ENCODE measurements at places on chromosomes 16 and 17.

DNA sequence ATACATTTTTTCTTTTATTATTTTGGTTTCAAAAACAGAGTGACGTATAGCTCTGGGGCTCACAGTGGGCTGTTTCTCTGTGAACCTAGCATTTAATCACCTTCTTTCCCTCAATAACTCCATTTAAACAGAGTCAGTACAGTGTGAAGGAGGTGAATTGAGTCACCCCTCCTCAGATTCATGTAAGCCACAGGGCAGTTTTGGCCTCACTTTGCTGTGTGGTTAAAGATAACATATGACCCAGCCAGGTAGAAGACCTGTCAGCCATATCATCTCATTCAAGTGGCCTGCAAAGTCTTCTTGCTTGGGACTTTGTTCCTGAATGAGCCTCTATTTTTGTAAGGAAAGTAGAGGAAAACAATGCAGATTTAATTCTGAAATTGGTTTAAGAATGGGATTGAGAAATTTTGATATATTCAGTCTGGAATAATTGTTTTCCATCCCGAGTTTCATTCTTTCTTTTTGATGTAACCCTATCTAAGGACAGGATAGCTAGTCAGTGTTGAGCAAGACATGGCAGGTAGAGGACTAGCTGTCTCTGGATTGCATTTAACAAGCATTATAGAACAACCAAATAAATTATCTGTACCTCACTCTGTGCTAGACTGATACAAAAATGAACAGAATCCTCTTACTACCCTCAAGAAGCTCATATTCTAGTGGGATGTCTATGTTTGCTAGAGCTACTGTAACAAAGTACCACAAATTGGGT is 13.1 kb downstream of the MAP2K6 start:
- H3K4me3 ChIP-seq, result no peak overlapping the region
- no peak overlapping the region for H3K27ac ChIP-seq
- H3K27me3 ChIP-seq, result no peaks in the 10 kb centered on the region
- H3K4me1 ChIP-seq, result peaks cover 19% of the 10 kb centered on the region

DNA sequence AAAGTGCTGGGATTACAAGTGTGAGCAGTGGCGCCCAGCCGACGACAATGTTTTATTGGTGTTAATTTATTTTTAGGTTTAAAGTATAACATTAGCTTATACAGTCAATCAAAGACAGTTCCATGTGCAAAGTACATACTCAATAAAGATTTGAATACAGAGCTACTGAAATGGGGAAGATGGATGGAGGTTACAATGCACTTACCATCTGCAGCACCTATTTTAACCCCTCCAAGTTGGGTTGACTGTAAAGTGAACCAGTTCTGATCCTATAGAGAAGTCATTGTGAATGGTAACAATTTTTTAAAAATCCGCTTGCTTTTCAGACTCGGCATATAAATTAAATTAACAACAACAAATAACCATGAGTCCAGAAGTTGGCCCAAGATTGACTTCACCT is 679 bp upstream of the PSKH1 start:
- H3K36me3 ChIP-seq, result no peaks in the 10 kb centered on the region
- H3K27ac ChIP-seq, result no peak overlapping the region
- peaks cover 33% of the 10 kb centered on the region for H3K4me1 ChIP-seq
- no peaks in the 10 kb centered on the region for H3K27me3 ChIP-seq

- H3K36me3 ChIP-seq, result no peaks in the 10 kb centered on the region
- DNase-seq, result no peak
- no peak overlapping the region for H3K4me3 ChIP-seq
- peaks cover 9% of the 10 kb centered on the region for H3K27me3 ChIP-seq
- peaks cover 9% of the 10 kb centered on the region for H3K4me1 ChIP-seq
Measured at GRCh38 chr16:19348125-19348524, 62.6 kb downstream of the CLEC19A start.

DNA sequence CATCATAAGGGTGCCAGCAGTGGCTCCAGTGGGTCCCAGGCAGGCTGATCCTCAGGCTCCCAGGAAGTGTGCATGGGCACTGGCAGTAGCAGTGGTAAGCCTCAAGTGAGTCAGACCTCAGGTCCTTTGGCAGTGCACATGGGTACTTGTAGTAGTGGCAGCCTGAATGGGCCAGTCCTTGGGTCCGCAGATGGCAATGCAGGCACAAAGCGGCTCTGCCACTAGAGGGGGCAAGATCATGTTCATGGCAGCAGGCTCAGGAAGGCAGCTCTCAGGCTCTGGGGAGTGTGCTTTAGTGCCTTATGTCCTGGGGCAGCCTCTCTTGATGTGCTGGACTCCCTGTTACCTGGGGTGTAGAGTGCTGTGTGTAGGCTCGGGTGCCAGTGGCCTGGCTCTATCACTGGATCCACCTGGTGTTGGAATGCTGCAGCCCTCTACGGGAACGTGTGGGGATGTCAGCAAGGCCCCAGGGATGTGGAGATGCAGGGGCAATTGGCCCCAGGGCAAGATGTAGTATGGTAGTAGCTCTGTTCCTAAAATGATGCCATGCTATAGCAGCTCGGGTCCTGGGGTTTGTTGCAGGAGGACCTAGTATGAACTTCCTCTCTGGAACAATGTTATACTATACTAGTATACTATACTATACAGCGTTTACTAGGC is 11.0 kb downstream of the ACSM3 start:
- no peaks in the 10 kb centered on the region for H3K36me3 ChIP-seq
- no peak overlapping the region for H3K4me3 ChIP-seq
- no peak overlapping the region for H3K27ac ChIP-seq
- H3K4me1 ChIP-seq, result no peaks in the 10 kb centered on the region
- no peaks in the 10 kb centered on the region for H3K27me3 ChIP-seq

DNA sequence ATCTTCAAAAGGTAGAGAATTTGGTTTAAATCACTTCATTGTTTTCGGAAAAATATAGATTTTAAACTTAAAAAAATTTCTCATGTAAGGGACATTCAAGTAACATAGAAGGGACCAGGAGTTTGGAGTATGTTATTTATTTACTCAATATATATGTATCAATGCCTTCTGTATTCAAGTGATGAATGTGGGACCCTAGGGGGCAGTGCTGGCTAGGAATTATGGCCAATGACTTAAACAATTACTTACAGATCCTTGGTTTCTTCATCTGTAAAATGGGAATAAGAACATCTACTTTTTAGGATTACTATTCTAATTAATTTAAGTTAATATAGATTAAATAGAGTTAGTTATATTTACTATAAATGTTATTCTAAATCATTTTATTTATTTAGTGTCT is 886.3 kb upstream of the RBFOX1 start:
- no peaks in the 10 kb centered on the region for H3K36me3 ChIP-seq
- no peaks in the 10 kb centered on the region for H3K4me1 ChIP-seq

DNA sequence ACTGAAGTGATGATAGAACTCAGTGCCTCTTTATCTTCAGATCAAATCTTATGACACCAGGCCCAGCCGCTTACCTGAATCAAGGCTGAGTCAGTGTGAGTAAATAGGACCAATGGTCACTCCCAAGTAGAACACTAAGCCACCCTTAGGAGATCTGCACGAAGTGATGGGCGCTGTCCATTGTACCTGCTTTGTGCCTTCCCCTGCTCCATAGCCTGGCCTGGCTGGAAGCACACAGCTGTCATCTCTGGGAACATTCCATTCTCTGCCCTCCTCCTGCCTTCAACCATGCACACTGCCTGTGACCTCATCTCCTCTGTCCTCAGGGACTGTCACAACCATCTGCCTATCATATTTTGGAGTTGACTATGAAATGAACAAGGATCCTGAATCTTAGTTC is 279.5 kb upstream of the ASIC2 start:
- no peak overlapping the region for H3K4me3 ChIP-seq
- DNase-seq, result no peak
- H3K27ac ChIP-seq, result no peak overlapping the region

GRCh38 chr17:36813957-36814563 is 123.2 kb upstream of the LHX1 start:
- no peak overlapping the region for H3K4me3 ChIP-seq
- no peak overlapping the region for H3K27ac ChIP-seq
- H3K4me1 ChIP-seq, result peaks cover 9% of the 10 kb centered on the region
- no peaks in the 10 kb centered on the region for H3K36me3 ChIP-seq
- DNase-seq, result no peak
- peaks cover 88% of the 10 kb centered on the region for H3K27me3 ChIP-seq

DNA sequence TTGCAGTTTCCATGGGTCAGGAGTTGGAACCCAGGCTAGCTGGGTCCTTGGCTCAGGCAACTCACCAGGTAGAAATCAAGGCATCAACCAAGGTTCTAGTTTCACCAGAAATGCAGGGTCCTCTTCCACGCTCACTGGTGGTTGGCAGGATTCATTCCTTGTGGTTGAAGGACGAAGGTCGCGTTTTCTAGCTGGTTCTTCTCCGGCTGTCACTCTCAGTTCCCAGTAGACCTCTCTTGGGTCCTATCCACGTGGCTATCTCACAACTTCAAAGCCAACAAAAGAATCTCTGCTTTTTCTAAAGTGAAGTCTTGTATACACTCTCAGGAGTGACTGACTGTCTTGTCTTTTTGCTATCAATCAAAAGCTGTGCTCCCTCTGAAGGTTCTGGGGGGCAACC is 146.3 kb upstream of the NOL11 start:
- no peak overlapping the region for H3K4me3 ChIP-seq
- no peak overlapping the region for H3K27ac ChIP-seq
- H3K4me1 ChIP-seq, result peaks cover 21% of the 10 kb centered on the region
- H3K27me3 ChIP-seq, result no peaks in the 10 kb centered on the region

GRCh38 chr17:51029568-51030463 is 90.9 kb downstream of the SPAG9 start:
- H3K27ac ChIP-seq, result no peak overlapping the region
- H3K4me1 ChIP-seq, result peaks cover 12% of the 10 kb centered on the region
- H3K4me3 ChIP-seq, result no peak overlapping the region
- DNase-seq, result no peak
- peaks cover 3% of the 10 kb centered on the region for H3K36me3 ChIP-seq

- peaks cover 68% of the 10 kb centered on the region for H3K27me3 ChIP-seq
- H3K27ac ChIP-seq, result no peak overlapping the region
- H3K36me3 ChIP-seq, result no peaks in the 10 kb centered on the region
Measured at GRCh38 chr17:27793906-27794569, 6.3 kb downstream of the NOS2 start.

DNA sequence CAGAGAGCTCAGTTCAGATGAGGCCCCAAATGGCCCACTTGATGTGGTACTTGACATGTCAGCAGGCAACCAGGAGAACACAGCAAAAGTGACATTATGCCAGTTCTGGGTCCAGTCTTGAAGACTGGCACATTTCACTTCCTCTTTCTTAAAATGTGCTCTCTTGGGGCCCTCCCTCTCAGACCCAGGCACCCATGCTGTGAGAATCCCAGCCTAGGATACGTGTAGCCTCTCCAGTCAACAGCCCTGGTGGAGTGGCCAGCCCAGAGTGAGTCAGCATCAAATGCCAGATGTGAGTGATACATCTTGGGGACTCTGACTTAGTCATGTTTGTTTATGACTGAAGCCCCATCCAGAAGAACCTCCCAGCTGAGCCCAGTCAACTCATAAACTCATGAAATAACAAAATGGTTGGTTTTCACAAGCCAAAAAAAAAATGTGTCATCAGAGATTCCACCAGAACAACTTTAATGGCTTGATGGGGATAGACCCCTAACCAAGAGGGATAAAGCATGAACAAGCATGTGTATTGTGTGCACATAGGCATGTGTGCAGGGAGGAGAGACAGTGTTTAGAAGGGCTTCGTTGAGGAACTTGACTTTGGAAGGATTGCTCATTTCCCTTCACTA is 82.5 kb upstream of the TNRC6C start:
- H3K36me3 ChIP-seq, result no peaks in the 10 kb centered on the region
- no peak overlapping the region for H3K4me3 ChIP-seq
- DNase-seq, result no peak
- no peaks in the 10 kb centered on the region for H3K27me3 ChIP-seq

GRCh38 chr17:13587487-13588338 is 14.0 kb downstream of the HS3ST3A1 start:
- DNase-seq, result no peak
- H3K4me1 ChIP-seq, result peaks cover 44% of the 10 kb centered on the region
- no peak overlapping the region for H3K4me3 ChIP-seq
- H3K36me3 ChIP-seq, result peaks cover 15% of the 10 kb centered on the region
- H3K27ac ChIP-seq, result no peak overlapping the region

DNA sequence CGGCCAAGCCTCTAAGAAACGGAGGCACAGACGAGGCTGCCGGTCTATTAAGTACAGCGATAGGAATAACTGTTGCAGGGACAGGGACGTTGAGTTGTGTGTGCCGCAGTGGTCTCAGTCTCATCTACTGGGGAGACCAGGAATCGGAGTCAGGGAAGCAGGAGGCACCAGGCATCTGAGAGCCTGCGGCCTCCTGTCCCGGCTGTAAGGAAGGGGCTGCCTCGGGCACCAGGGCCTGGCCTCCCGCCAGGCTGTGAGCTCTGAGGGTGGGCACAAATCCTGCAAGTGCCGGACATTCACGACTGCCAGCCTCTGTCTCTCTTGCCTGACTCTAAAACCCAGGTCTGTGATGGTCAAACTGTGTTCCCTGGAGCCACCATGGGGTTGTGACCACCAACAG is 76.0 kb downstream of the ARHGAP23 start:
- H3K27ac ChIP-seq, result peak overlapping the region; percentile 14
- peaks cover 15% of the 10 kb centered on the region for H3K36me3 ChIP-seq
- no peak for DNase-seq
- peaks cover 18% of the 10 kb centered on the region for H3K4me1 ChIP-seq
- no peak overlapping the region for H3K4me3 ChIP-seq
- H3K27me3 ChIP-seq, result peaks cover 16% of the 10 kb centered on the region

- H3K4me3 ChIP-seq, result peak overlapping the region; percentile 96
- H3K36me3 ChIP-seq, result no peaks in the 10 kb centered on the region
- no peaks in the 10 kb centered on the region for H3K27me3 ChIP-seq
- no peak for DNase-seq
- peaks cover 33% of the 10 kb centered on the region for H3K4me1 ChIP-seq
- H3K27ac ChIP-seq, result peak overlapping the region; percentile 98
Measured at GRCh38 chr16:67563708-67564468, 1.6 kb downstream of the CTCF start.

DNA sequence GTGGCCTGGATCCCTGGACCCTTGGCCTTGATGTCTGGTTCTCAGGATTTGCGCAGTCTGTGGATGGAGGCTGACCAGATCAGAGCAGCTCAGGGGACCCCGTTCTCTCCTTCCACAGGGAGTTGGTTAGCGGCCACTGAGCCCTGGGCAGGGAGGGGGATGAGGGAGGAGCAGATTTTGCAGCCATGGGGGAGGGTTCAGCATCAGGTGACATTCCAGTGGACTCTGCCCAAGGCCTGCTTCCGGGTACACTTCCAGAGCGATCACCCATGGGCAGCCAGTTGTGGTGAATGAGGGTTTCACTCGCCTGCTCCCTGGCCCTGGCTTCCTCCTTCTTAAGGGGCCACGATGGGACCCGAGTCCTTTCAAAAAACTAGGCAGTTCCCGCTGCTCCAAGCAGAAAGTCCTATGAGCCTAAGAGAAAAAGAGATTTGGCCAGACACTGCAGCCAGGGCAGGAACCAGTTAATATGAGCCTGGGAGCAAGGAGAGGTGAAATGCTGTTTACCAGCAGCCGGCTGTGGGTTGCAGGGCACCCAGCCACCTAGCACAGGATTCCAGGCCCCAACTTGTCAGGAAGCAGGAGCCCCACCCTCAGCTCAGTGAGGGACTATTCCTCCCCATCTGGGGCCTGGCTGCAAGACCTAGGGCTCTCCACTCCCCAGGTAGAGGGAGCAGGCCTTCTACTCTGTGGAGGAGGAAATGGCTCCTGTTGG is 4.7 kb upstream of the GPRC5C start:
- H3K4me3 ChIP-seq, result no peak overlapping the region
- no peak for DNase-seq
- no peaks in the 10 kb centered on the region for H3K36me3 ChIP-seq
- peaks cover 45% of the 10 kb centered on the region for H3K27me3 ChIP-seq
